ENCODE measurements at places on chromosomes 1 and 21.

DNA sequence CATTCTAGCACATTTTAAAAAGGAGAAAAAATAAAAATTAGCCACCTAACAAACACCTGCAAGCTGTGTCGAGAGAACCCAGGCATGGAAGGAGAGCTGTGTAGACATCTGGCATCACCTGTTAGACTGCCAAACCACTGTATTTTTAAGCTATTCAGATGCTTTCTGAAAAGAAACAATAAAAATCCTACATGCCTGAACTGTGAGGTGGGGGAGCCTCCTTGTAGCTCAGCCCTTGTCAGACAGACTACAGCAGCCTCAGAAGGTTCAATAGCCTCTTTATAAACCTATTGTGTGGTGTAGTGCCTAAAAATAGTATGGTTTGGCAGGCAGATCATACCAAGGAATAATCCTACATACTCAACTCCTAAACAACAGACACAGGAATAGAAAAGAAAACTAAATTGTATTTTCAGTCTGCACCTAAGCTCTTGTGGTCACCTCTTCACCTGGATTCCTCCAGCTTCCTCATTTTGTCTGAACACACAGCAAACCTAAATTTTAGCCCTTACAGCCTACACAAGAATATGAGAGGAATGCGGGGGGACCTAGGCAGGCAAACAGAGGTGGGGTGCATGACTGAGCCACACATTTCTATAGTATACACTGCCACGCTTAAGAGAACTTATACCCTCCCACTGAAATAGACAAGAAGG is 67.0 kb downstream of the SIPA1L2 start:
- no peak for DNase-seq

DNA sequence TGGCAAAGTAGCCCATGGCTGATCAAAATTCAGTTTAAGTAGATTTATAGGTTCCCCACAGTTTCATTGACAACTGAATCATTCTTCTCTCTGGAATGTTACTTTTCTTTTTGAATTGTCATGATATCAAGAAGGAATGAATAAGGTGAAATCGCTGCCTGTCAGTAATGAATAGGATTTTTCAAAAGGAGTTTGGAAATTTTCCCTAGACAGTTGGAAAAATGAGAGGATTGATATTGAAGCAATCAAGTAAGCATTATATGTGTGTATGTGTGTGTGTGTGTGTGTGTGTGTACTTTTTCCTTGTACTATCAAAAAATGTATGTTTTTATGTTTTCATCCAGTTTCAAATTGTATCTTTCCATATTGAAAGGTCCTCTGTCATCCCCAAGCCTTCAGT is 479.5 kb downstream of the MRPL39 start:
- DNase-seq: no peak

DNA sequence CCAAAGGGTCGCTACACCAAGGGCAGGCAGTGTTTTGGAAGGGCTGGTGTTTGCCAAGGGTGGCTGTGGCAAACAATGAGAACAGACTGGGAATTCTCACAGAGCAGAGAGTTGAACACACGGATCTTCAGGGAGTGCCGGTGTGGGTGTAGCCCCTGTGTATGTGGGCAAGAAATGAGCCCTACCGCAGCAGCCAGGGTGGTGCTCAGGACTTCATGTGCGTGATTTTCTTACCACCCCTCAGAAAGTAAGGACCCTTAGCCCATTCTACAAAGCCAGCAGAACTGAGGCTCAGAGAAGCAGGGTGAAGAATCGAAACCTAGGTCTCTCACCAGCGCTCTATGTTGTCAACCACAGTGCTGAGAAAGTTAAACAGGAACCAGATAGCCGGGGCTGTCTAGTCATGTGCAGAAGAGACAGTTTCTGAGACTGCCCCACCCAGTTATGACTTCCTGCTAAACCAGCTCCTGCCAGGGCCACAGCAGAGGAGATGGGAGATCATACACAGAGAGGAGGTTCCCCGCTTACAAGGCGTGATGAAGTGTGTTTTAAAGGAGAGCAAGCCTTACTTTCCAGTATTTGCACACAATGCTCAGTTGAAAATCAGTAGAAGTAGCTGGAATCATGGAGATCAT is 21.9 kb upstream of the MORC3 start:
- peak; percentile 42 for DNase-seq

DNA sequence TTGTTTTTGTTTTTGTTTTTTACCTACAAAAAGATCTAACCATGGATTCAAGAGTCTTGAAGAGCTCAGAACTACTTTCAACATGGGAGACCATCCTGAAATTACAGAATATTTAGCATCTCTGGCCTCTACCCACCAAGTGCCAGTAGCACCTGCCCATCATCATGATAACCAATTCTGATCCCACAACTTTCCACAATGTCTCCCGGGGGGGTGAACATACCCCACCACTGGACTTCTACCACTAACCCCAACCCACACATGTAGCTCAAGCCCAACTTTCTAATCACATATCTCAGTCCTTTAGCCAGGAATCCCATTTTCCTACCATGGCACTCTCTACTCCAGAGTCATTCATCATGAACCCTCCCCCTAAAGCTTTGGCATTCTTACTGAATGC is 15.7 kb upstream of the IFNAR2 start:
- no peak for DNase-seq

GRCh38 chr1:226548256-226549093 is at the start of gene STUM:
Gene STUM, plus strand, starts transcription at chr1:226548764. Its CDS starts 141 bp downstream, at chr1:226548905.
- DNase-seq: no peak

GRCh38 chr1:241934201-241934848 is 23.2 kb upstream of the BECN2 start:
- no peak for DNase-seq

DNA sequence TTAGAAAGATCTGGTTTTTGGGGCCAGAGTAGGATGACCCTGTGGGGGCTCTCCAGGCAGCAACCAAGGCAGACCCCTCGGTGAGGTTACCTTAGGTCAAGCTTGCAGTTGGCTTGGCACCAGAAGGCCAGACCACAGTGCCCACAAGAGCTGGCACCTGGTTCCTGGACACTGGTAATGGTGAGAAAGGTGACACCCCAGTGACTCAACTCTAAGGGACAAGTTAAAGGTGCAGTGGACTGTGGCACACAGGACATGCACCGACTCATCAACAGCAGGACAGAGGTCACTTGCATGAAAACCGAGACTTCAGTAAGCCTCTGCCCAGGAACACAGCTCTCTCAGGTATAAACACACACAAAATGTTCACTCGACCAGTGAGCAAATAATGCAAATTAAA is 6.7 kb downstream of the LRRC38 start:
- no peak for DNase-seq

GRCh38 chr1:185964946-185965345 is 230.8 kb downstream of the HMCN1 start:
- DNase-seq: no peak

DNA sequence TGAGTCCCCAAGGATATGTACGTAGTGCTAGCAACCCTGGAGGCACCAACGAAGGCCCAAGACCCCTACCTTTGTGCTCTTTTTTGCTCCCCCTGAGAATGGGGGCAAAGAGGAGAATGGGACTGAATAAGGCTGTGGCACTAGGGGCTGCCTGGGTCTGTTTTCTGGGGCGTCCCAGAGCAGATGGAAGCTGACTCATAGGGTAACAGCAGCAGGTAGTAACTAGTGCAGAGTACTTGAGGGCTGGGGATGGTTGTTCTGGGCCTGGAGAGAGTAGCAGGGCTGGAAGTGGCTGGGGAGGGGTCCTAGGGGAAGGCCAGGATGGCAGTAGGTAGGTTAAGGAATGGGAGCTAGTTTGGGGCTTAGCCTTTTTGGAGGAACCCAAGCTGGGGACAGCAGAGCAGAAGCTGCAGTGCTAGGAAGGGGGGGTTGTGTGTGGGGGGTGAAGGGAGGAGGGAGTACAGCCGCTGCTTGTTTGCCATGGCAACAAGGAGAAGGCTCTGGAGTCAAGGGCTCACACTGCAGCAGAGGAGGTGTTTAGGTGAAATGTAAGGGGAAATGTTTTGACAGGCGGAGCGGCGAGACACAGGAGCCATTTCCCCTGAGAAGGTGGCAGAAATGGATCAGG is 1.8 kb downstream of the NCDN start:
- DNase-seq: no peak

GRCh38 chr1:226691247-226691646 is 47.8 kb downstream of the ITPKB start:
- peak; percentile 32 for DNase-seq

DNA sequence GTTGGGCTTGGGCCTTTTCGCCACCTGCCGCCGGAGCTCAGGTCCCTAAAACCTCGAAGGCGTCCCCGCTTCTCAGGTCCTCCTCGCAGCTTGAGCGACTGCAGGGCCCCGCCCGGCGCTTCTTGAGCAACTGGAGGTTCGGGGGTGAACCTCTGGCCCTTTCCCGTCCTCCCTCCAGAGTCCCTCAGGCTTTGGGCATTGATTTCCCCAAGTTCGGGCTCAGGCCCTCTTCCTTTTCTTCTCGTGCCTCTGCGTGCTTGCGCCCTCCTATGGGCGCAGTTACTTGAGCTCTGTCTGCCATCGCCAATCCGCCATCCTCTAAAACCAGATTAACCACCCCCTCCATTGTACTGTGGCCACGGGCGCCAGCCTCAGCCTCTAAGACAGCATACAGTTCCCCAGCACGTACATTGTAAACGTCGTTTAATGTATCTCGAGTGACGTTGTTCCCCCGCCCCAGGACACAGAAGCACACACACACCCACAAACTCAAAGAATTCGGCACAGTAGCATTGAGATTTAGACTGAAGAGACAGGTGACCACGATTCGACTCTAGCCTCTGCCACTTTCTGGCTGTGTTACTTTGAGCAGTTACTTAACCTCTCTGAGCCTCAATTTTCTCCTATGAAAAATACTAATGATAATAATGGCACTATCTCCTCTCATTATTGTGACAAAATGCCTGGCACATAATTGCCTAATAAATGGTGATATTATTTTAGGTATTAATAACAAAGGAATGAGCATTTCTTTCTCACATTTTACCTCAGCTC is 22.6 kb downstream of the BTG2 start:
- no peak for DNase-seq

GRCh38 chr1:157994704-157995582 is 1.5 kb downstream of the KIRREL1 start:
- no peak for DNase-seq

DNA sequence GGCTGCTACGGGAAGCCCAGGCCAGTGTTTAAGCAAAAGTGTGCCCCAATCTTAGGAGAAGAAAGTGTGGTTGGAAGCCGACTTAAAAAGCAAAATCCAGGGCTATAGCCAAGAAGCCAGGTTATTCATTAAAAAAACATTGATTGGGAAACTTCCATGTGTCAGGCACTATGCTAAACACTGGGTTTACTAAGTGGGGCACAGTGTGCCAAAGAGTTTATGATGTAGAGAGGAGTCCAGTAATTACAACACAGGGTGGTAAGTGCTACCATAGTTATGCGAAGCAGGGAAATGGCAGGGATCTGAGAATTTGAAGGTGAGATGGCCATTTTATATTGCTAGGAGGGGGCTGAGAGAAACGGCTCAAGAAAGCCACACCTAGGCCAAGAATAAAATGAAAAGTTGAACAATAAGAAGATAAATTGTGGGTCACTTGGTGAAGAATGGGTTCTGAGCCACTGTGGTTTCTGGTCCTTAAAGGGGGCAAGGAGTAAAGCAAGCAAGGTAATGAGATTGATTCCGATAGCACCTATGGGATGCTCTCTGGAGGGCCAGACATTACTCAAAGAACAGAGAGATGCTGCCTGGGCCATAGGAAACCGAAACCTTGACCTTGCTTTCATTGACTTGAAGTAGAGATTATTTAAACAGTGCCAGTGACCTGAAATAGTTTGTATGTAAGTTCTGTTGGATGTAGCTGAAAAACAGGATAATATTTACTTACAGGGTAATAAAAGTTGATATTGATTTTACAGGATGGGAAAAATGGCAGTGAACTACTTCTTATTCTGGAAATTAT is 177.8 kb downstream of the GIPC2 start:
- DNase-seq: no peak

DNA sequence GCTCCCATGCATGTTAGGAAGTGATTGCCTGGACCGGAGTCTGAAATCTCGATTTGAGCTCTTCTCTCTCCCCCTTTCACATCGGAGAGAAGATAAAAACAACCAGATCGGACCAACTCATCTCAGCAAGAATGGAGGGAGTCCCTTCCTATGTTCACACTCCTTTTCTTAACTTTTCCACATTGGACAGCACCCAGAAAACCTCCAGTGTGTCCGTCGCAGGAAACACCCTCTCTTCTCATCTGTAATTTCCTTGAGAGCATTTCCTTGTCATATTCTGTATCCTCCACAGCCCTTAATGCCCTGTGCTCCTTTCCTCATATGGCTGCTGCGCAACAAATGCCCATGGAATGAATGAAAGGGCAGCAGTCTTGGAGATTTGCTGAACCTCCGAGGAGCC is 1.5 kb upstream of the TDRD10 start:
- DNase-seq: no peak

DNA sequence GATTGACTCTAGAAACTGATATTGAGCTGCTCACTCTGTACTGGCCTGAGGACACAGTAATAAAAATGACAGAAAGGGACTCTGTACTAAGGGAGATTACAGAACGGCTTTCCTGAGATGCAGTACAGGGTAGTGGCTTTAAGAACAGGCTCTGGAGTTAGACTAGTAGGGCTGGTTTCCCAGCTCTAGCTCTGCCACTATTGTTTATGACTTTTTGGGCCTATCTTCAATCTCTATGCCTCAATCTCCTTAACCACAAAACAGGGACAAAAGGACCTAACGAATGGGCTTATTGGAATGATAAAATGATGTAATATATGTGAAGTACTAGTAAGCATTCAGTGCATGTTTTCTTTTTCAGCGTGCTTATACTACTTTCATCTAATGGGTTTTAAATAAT is 1.4 kb downstream of the DEPDC1 start:
- no peak for DNase-seq

DNA sequence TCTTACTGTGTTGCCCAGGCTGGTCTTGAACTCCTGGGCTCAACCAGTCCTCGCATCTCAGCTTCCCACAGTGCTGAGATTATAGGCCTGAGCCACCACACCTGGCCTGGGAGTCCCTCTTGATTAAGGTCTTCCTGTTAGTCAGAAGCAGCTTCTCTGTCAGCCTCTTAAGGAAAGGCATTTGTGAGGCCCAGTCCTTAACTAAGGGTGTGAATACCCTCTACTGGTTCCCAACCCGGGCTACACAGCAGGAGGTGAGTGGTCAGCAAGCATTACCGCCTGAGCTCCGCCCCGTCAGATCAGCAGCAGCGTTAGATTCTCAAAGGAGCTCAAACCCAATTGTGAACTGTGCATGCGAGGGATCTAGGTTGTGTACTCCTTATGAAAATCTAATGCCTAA is 117.2 kb downstream of the DYRK1A start:
- no peak for DNase-seq

DNA sequence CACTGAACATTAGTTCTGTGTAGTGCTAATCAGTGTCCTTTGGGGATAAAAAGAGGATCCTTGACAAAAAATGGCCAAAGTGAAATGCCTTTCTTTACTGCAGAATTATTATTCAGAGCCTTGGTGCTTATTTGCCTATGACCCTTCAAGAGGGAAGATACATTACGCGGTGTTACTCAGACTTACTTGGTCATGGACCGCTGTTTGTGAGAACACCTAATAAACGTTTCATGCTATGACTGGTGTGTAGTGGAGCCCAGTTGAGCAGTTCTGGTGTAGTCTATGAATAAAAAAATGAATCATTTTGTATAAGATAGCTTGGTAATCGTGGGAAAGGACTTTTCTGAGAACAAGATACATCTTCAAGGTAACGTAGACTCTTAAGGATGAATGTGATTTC is 8.3 kb downstream of the NFYC start:
- DNase-seq: no peak

- no peak for DNase-seq
Observed at GRCh38 chr1:54156986-54157385, 4.2 kb upstream of the CDCP2 start.
